ENCODE measurements at places on chromosomes 11 and 22.

GRCh38 chr11:68798221-68798813 lies 43.4 kb downstream of the CPT1A start:
- DNase-seq = peak; percentile 28

GRCh38 chr22:24224468-24224867 lies 20.4 kb downstream of the GGT5 start:
- DNase-seq = no peak

GRCh38 chr11:11594162-11594561 lies 27.6 kb downstream of the GALNT18 start:
- no peak for DNase-seq

- no peak for DNase-seq
These were observed 22.8 kb upstream of the GUCY1A2 start for GRCh38 chr11:107041088-107041444.

DNA sequence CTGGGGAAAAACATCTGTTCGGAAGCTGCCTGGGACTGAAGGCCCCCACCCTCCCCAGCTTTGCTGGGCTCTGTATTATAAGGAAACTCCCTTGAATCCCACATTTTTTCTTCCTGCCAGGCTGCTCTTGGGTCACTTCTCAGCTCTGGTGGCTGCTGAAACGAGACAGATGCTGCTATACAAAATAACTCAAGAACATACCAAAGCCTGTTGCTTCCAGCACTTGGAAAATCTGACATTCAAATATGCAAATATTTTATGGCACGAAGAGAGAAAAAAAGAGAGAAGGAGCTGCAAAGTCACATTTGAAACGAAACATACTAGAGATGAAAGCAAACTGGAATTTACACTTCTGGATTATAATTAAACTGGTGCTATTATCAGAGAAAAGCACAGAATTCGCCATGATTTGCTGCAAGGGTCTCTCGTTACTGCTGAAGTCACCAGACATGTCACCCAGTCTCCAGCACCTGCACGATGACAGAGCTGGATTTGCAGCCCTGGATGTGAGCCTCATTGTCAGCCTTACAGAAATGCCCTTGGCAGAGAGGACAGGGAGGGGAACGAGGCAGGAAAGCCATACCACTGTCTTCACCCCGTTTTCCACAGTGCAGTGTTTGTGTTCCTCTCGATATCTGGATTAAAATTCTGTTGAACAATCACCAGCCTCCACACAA lies 47.9 kb upstream of the IGSF9B start:
- no peak for DNase-seq

DNA sequence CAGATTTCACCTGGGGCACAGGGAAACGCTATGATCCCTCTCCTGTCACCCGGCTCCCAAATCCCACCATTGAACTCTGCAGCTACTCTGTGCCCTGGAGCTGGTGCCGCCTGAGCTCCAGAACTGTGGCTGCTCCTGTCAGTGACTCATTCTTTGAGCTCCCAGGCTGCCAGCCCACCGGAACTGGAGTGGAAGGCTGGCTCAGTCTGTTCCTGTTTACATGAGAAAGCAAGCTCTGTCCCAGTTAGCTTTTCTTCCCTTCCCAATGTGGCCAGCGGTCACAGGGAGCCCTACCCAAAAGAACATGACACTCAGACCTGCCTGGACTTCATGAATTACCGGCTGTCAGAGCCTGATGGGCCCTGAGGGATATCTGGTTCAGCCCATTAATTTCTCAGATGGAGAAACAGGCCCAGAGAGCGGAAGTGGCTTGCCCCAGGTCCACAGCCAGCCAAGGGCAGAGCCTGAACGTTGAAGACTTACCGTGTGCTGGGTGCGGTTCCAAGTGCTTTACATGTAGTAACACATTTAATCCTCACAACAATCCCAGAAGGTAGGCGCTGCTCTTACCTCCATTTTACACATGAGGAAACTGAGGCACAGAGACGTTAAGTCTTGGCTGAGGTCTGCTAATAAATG lies 23.8 kb upstream of the IGSF22 start:
- no peak for DNase-seq

GRCh38 chr11:13327421-13327820 lies 49.8 kb downstream of the BMAL1 start:
- no peak for DNase-seq

Data from activated CD4-positive, alpha-beta T cell treated with anti-CD3 and anti-CD28 coated beads for 24 hours (primary cell).